Activated CD8-positive, alpha-beta memory T cell treated with anti-CD3 and anti-CD28 coated beads, Interleukin-2, amount 10 ng/mL, durations not matched to agents 7 days and 5 days (primary cell): ENCODE measurements at places on chromosomes 16 and 17.

DNA sequence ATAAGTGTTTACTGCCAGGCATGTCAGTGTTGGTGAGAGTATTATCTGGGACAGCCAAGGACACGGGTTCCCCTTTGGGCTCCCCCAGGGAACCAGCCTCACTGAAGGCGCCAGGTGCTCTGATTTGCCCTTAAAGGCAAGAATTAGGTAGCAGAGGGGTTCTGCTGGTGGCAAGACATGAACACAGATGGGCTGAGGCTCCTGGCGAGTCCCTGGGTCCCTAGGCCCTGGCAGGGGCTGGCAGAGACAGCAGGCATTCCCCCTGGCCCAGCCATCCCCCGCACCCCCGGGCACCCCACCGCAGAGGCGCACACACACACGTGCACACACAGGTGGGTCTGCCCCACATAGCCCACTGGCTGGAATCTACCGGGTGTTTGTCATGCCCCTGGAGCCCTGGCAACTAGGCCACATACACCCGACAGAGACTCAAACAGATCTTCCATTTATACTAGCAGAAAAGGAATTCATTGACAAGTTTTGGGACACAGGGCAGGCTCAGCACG is 153.3 kb downstream of the C16orf78 start:
- no peak for DNase-seq

GRCh38 chr17:4947411-4948165 is 742 bp downstream of the PFN1 start:
- peak; percentile 87 for DNase-seq

GRCh38 chr16:47262938-47263337 is 119.2 kb upstream of the NETO2 start:
- no peak for DNase-seq

GRCh38 chr17:74757931-74758847 is 9.8 kb downstream of the NHERF1 start:
- no peak for DNase-seq

- DNase-seq = no peak
Observed at GRCh38 chr17:6464446-6465041, 20.3 kb downstream of the PIMREG start.

GRCh38 chr17:56824503-56824902 is 9.2 kb downstream of the C17orf67 start:
- no peak for DNase-seq

GRCh38 chr16:8935989-8936388 is 27.7 kb downstream of the USP7 start:
- no peak for DNase-seq

GRCh38 chr16:1042866-1043265 is 29.7 kb upstream of the SSTR5 start:
- no peak for DNase-seq

GRCh38 chr16:13708347-13709120 is 211.4 kb upstream of the ERCC4 start:
- no peak for DNase-seq

- no peak for DNase-seq
Observed at GRCh38 chr17:71407981-71408380, 712.8 kb upstream of the SOX9 start.

GRCh38 chr16:89407282-89407924 is 83.0 kb downstream of the ANKRD11 start:
- DNase-seq = peak; percentile 57

GRCh38 chr16:17312094-17312710 is 158.6 kb downstream of the XYLT1 start:
- DNase-seq = no peak
